Mammary epithelial cell (primary cell): ENCODE measurements at places on chromosomes 13 and 19. TPM values are rescaled to one million over a fixed set of nuclear protein-coding genes. Genes with fewer than 3 reads are reported as not detected.

The TGFBR3L gene
- total RNA-seq, result 1.4 and 2.7 TPM in 2 replicates

The MRPL54 gene
- 48.2 and 73.8 TPM in 2 replicates for total RNA-seq

The SIAH3 gene
- total RNA-seq, result not detected in 2 replicates

The IZUMO1 gene
- total RNA-seq, result 7.8 and 9.8 TPM in 2 replicates

The SLC39A3 gene
- 30.5 and 32.6 TPM in 2 replicates for total RNA-seq

The C19orf38 gene
- 0.50 TPM for total RNA-seq

The PLK5 gene
- total RNA-seq, result not detected in 2 replicates

The ZNF460 gene
- total RNA-seq, result 158 TPM

The TGFB1 gene
- total RNA-seq, result 9.8 TPM

The ZNF69 gene
- total RNA-seq, result 8.5 TPM

The KLK4 gene
- total RNA-seq, result not detected in 2 replicates

The IGFL1 gene
- total RNA-seq, result 0.67 TPM

The ZNF254 gene
- total RNA-seq, result 7.0 and 7.4 TPM in 2 replicates
